ENCODE measurements at places on chromosomes 7 and 10.
A peak's percentile ranks its signal among the peaks of the same experiment; 100 is the strongest.

DNA sequence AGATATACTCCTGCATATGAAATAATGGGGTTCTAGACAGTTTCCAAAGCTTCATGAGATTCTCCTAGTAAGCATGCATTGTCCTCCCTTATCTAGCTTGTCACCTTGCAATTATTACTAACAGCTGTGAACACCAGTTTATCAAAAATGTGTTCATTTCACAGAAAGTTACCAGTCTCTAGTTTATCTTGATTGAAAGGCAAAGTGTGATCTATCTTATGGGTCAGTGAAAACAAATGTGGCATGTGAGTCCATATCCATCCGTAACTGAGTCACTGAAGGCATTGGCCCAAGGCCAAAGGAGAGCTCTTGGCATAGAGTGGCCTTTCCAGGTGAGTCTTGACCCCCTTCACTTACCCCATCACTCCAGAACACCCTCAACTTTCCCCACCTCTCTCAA lies 53.2 kb downstream of the GSAP start:
- no peak for DNase-seq

GRCh38 chr7:80876894-80877414 lies 41.9 kb downstream of the SEMA3C start:
- peak; percentile 50 for DNase-seq

DNA sequence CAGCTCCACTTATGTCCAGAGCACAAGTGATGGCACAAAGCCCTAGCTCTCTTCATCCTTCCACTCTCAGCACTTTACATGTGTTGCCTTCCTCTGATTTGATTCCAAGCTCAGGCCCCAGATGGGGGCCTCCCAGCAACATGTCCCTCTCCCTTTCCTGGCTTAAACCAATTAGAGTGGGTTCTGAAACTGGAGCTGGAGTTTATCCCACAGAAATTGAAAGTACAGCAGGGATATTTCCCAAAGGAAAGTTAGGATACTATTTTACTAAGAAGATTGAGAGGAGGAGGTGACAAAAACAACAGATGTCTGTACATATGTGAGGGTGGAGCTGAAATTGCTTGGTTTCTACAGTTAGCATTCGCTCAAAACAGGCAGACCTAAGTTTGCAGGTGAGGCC lies 724.6 kb downstream of the AUTS2 start:
- DNase-seq = no peak

GRCh38 chr10:35214607-35215020 lies 88.0 kb downstream of the CREM start:
- no peak for DNase-seq

- no peak for DNase-seq
Measured at GRCh38 chr7:50449501-50449880, 659 bp downstream of the FIGNL1 start.

GRCh38 chr7:2104716-2105115 lies 128.0 kb downstream of the MAD1L1 start:
- DNase-seq = peak; percentile 39

GRCh38 chr10:70052462-70053217 lies at the start of gene MACROH2A2:
TSS of gene MACROH2A2 (plus strand) at chr10:70052846. CDS start at chr10:70075659, 22,813 bp downstream.
- peak; percentile 88 for DNase-seq

- DNase-seq = no peak
Measured at GRCh38 chr7:48351900-48352299, 180.6 kb downstream of the ABCA13 start.

DNA sequence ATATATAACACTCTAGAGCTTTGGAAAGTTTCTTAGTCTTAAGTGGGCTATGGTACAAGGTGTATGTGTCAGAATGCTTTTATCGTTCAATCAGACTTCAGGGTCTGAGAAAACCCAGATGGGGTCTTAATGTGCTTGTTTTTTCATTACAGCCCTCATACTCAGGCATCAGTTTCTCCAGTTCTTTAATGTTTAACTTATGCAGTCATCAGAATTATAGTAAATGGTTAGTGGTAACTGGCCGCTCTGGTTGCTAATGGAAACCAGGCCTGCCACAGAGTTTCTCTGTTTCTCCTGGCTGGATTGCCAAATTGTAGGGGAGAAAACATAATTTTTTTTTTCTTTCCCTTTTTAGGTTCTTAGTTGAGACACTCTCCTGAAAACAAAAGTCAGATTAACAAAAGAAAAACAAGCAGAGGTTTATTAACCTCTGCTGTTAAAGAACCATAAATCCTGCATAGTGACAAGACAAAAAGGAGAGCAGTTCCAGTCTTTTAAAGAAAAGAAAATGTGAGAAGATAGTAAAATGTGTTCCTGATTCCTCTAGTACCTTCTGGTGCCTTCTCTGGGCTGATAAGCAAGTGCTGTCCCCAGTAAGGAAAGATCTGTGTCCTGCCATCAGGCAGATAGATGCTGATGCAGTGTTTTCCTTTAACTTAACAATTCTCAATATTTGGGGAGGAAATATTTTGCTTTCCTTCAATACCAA lies 21.5 kb upstream of the GHITM start:
- DNase-seq = no peak

- no peak for DNase-seq
Measured at GRCh38 chr7:152115021-152115718, 89.7 kb downstream of the GALNT11 start.

DNA sequence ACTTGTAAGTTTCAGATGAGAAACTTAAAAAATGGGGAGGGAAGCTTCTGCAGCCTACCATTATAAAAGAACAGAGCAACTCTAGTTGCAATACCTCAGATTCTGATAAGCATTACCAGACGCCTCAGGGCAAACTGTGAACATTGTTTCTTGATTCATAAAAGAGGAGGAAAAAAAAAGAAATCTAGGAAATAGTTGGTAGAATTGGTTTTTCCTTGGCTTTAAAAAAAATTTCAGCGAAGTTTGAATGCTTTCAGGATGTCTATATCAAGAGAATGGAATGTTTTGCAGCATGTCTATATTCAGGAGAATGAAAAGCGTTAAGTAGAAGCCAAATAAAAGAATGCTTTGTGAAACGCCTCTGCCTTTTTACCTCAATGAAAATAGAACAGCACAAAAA lies 17.5 kb upstream of the ANLN start:
- DNase-seq = no peak

DNA sequence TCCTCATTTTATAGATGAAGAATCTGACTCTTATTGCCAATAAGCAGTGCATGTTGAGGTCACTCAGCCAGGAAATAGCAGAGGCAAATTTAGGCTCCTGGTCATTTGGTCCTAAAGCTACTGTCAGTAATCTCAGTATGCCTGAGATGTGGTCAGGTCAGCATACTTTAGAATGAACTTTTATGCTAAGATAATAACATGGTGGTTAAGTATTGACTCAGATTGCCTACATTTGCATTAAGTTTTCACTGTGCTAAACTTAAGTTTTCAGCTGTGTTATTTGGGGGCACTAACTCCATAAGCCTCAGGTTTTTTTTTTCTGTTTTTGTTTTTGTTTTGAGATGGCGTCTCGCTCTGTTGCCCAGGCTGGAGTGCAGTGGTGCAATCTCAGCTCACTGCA lies 35.9 kb upstream of the CCSER2 start:
- no peak for DNase-seq

GRCh38 chr7:44639671-44640321 lies 33.4 kb downstream of the OGDH start:
- peak; percentile 74 for DNase-seq

- peak; percentile 2 for DNase-seq
Measured at GRCh38 chr10:47021850-47022249, 110.6 kb downstream of the PTPN20 start.

GRCh38 chr7:14179781-14180180 lies 190.3 kb upstream of the ETV1 start:
- no peak for DNase-seq

DNA sequence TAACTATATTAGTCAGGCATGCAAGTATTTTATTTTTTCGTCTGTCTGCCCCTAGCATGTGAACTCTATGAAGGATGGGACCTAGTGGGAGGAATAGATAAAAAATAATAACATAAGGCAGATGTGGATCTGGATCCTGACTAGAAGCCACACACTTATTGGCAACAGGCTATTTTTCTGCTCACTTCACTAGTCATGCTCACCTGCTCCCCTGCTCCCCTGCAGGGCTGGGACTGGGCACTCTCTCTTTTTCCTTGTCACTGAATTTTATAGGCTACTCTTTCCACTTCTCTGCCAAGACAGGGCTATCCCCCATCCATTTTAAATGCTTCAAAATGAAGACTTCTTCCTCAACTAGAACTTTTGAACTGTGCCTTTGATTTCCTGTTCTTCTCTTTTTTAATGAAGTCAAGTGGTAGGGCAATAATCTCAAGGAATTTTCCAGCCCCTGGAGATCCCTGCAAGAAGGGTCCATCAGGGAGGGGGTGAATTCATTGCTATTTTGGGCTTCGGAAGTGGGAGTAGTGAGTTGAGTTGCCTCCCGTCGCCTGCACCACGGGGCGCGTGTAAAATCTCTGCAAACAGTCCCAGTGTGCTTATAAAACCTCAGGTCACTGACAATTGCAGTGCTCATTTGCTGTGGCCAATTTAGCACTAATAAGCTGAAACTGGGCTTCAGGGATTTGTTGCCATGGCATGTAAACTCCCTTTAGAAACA lies 156.7 kb upstream of the NPVF start:
- DNase-seq = no peak

- DNase-seq = no peak
Measured at GRCh38 chr7:139294951-139295575, 46.1 kb upstream of the FMC1 start.

- no peak for DNase-seq
Measured at GRCh38 chr7:65915921-65916657, 43.2 kb downstream of the VKORC1L1 start.

Measured in GM03348 (cell line).